Dorsolateral prefrontal cortex (tissue), 122 donors: ENCODE measurements at places on chromosomes 7 and 10. TPM values are rescaled to one million over a fixed set of nuclear protein-coding genes. Genes with fewer than 3 reads are reported as not detected.

Gene VIPR2
- total RNA-seq, result 7.5 TPM

Gene TRUB1
- total RNA-seq, result 20.8 TPM

Gene GLI3
- 14.8 TPM for total RNA-seq

Gene SEMA3C
- 22.1 TPM for total RNA-seq

Gene LIPM
- not detected for total RNA-seq

Gene SYT15B
- total RNA-seq, result 3.1 TPM
